ENCODE measurements at places on chromosomes 7 and 10. TPM values are rescaled to one million over a fixed set of nuclear protein-coding genes. Genes with fewer than 3 reads are reported as not detected.

- DNase-seq: no peak
Measured at GRCh38 chr10:17504547-17505245, 50.3 kb upstream of the ST8SIA6 start.

- DNase-seq: no peak
Measured at GRCh38 chr7:44150966-44151941, 10.1 kb upstream of the MYL7 start.

GRCh38 chr7:95004618-95005247, 97.3 kb downstream of the PPP1R9A start:
- no peak for DNase-seq

Gene HABP2
- not detected for total RNA-seq

Gene EPHA1
- total RNA-seq: 119 TPM

Gene MUC12
- 3.8 TPM for total RNA-seq

Data from GM23338 (cell line).